ENCODE measurements at places on chromosomes 13 and 19.
A peak's percentile ranks its signal among the peaks of the same experiment; 100 is the strongest.

GRCh38 chr13:100356889-100357288, 231.7 kb downstream of the GGACT start:
- DNase-seq: no peak

GRCh38 chr13:102692491-102692826, 2.4 kb downstream of the METTL21C start:
- peak; percentile 8 for DNase-seq

DNA sequence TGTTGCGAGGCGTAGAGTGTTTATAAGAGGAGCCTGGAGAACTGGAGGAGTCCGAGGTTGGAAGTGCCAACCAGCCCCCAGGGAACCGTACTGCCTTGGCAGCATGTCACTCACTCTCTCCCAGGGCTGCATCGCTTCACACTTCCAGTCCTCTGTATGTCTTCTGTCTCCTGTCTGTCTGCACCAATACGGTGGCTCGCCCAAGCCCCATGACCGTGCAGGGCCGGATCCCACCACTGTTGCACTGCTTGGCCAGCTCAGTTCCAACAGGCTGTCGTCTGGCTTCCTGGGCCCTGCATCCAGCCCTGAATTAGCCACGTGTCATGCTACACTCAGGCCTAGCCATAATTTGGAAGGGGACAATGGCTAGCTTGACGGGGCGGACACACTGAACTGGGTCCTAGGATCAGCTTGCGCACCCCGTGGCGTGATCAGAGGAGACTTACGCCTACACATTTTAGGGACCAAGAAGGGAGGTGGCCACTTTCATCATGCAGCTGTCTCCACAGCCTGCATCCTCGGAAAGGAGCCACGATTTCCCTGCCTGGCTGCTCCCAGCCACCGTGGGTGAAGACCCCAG, 147.1 kb downstream of the URI1 start:
- DNase-seq: no peak

DNA sequence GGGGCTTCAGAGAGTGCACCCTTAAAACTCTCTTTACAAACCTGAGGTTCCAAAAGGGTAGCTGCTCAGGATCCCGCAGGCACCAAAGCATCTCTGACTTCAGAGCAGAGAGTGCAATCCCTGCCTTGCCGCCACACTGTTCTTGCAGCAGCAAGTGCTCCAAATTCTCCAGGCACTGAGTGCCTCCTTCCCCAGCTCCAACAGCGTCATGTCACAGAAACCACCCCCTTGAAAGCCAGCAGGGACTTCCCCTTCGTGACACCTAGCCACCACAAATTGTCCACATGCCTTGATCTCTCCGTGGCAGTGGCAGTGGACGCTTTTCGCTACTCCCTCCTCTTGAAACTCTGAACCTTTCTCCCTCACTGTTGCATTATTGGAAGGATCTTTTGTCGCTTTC, 39.9 kb downstream of the MBNL2 start:
- no peak for DNase-seq

DNA sequence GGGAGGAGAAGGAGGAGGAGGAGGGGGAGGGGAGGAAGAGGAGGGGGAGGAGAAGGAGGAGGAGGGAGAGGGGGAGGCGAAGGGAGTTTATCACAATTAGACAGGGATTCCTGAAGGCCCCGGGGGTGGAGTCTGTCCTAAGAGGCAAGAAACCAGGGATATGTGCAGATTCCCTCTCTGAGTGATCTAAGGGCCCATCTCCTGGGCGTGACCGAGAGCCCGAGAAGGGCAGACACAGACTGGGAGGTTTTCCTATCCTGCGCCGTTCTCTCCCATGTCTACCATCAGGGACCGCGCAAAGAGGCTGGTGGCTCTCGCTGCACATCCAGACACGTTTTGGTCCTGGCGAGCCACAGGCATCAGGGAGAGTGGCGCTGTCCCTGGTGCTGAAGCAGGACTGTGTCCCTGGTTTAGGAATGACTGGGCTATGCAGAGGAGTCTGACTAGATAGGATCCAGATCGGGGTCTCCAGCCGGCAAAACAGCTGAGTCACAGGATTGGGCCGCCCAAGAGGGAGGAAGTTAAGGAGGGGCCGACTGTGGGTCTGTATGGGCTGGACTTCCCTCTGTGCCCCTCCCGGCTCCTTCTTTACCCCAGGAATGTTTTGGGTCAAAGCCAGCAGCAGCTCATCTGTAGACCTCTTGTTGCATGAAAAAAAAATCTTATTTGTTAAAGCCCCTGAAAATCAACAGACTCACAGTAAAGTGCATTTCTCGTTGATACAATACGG, 17.9 kb upstream of the ZNF175 start:
- peak; percentile 32 for DNase-seq

DNA sequence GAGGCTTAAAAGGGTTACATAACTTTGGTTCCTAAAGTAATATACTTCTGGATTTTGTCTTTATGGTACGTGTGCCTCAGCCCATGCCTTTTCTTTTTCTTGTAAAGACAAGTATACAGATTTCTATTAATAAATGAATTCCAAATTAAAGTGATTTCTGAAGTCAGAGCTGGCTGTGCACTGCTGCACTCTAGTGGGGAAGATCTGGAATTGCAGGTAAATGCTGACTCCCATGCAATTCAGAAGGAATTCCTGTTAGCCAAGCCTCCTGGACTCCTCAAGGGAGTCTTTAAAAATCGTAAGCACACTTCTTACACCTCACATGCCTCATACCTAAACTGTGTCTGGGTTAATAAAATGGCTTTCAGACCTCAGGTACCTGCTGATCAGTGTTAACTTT, 118.4 kb upstream of the SLC7A1 start:
- no peak for DNase-seq

GRCh38 chr19:1396019-1396767, 5.1 kb downstream of the GAMT start:
- DNase-seq: no peak

DNA sequence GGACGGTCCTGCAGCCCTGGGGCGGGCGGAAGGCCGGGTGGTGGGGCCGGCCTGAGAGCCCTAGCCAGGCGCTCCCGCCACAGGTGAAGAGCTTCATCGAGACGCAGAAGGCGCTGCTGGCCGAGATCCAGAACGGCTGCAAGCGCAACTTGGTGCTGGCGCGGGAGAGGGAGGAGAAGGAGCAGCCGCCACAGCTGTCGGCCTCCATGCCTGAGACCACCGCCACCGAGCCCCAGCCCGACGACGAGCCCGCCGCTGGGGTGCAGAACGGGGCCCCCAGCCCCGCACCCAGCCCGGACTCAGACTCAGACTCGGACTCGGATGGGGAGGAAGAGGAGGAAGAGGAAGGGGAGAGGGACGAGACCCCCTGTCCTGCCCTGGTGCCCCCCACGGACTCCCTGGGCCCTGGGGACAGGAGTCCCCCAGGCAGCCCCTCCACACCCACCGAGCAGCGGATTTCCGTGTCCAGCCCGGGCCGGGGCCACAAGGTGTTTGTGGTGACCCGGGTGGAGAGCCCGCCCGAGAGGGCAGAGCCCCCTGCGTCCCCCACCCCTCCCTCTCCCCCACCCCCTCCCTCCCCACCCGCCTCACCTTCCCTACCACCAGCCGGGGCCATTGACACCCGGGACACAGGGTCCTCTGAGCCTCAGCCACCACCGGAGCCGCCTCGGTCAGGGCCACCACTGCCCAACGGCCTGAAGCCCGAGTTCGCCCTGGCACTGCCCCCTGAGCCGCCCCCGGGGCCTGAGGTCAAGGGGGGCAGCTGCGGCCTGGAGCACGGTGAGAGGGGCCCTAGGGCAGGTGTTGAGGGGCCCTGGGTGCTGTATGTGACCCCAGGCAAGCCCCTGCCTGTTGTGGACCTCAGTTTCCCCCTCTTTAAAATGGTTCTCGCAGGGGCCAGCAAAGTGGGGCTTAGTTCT, 15.3 kb downstream of the NKPD1 start:
- no peak for DNase-seq

DNA sequence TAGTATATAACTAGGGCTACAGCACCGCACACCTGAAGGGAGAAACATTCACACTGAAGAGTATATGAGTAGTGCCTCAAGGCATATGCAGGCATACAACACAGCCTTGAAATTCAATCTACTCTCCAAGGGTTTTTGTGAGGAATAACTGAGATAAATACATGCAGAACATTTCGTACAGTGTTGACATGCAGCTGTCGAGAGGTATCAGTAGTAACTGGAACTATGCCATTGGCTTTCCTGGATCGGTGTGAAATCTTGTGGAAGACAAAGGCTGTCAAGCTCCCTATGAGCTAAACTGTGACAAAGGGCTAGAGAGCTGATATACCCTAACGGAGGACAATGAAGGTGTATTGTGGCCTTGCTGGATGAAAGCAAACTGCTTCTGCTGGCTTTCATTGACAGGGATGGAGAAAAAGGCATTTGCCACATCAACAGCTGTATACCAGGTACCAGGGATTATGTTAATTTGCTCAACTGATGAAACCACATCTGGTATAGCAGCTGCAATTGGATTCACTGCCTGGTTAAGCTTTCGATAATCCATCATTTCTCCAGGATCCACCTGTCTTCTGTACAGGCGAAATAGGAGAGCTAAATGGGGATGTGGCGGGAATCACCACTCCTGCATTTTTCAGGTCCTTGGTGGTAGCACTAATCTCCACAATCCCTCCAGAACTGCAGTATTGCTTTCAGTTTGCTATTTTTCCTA, 16.3 kb downstream of the MTRF1 start:
- no peak for DNase-seq

DNA sequence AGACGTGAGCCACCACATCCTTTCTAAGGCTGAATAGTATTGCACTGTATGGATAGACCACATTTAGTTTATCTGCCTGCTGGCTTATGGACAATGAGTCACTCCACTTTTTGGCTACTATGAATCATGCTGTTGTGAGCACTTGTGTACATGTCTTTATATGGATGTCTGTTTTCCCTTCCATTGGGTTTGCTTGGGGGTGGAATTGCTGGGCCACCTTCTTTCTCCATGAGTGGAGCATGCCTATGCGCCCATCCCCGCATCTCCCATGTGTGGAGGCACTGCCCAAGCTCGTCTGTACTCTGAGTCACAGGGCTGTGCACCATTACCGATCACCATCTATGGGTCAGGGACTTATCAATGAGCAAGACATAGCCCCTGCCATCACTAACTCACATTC, 127.2 kb upstream of the GJB6 start:
- peak; percentile 96 for DNase-seq

DNA sequence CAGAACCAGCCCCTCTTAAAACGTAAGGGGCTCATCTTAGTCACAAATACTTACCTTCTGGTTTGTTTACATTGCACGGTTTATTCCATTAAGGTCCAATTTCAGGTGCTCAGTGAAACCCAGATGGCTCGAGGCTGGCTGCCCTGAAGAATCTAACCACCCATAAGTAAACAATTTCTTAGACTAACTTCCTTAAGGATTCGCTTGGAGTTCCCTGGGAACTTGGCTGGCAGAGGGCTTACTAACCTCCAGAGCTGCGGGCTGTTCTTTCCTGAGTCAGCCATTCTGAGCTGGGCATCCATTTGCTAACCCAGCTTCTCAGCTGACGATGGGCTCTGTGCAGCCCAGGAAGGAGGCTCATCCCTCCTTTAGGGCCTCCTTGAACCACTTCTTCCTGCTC, 262.1 kb downstream of the FGF9 start:
- DNase-seq: no peak

DNA sequence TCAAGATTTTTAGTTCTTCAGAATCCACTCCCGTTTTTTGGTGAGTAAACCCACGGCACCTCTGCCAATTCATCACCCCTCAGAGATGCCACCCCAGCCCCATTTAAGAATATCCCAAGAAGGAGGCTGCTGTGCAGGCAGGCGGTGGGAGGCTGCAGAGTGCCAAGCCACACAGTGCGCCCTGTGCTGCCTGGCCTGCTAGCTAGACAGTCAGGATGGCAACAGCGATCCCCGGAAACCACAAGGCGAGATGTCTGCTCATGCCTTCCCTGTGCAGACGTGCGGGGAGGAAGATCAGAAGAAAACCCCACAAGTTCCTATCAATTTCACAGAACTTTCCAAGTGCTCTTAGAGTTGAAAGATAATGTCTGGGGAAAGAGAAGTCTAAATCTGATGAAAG, 64.8 kb upstream of the GPR183 start:
- no peak for DNase-seq

DNA sequence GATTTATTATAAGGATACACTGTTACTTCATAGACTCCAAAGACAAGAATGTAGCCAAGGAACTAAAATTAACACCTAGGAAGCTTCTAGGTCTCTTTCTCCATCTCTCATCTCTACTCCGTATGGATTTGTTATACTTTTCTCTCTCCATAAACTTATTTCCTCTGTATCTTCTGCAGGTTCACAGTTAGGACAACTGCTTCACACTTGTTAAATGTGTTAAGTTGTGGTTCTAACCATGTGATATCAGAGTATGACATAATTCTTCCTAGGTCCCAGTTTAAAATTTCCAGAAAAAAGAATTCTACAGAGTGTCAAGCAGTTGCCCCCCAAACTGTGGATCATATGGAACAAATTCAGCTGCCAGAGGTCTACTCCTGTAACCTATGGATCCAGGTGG, 42.3 kb upstream of the GTF2F2 start:
- no peak for DNase-seq

DNA sequence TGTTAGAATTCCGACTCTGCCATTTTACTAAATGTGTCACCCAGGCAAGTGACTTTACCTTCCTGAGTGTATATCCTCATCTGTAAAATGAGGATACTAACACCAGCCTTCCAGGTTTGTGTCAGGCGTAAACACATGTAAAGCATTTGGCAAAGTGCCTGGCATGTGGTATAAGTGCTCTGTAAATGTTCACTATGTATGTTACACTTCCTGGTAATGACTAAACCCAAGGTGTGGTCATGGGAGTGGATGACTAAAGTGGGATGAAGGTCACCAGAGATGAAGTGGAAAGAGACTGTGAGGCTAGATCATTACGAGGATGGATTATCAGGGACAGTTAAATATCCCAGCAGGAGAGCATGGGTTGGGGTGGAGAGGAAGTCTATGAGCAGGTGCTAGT, 25.6 kb downstream of the DEDD2 start:
- peak; percentile 84 for DNase-seq

DNA sequence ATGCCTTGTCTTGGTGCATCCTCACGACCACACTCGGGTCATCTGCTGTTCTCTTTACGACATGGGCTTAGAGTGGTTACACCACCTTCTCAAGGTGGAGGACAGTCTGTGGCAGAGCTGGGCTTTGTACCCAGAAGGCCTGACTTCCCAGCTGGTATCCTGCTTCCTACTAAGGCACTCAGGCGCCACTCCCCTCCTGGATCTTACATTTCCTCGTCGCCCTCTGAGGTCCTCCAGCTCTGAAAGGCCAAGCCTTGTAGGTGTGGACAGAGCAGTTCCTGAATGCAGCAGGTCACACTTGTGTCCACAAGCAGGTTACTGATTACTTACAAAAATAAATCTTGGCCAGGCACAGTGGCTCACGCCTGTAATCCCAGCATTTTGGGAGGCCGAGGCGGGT, 11.9 kb downstream of the SYCE2 start:
- no peak for DNase-seq

GRCh38 chr13:49567491-49567890, 17.9 kb downstream of the RCBTB1 start:
- no peak for DNase-seq

- DNase-seq: peak; percentile 61
Measured at GRCh38 chr13:88000239-88000638, 329.1 kb downstream of the SLITRK5 start.

GRCh38 chr13:50250401-50250800, 235.2 kb downstream of the KCNRG start:
- DNase-seq: no peak

GRCh38 chr19:7692417-7693088, 9.4 kb downstream of the FCER2 start:
- no peak for DNase-seq

- DNase-seq: no peak
Measured at GRCh38 chr19:3822683-3823349, 36.6 kb upstream of the MATK start.

- DNase-seq: no peak
Measured at GRCh38 chr13:55160867-55161266, 1979.9 kb upstream of the PRR20A start.

GRCh38 chr19:43519436-43520088, 7.4 kb downstream of the ETHE1 start:
- peak; percentile 90 for DNase-seq
